Mucosa of descending colon (tissue), 3 donors: ENCODE measurements at places on chromosomes 5 and 9. TPM values are rescaled to one million over a fixed set of nuclear protein-coding genes. Genes with fewer than 3 reads are reported as not detected.

Gene GKAP1
- total RNA-seq = 3.9 TPM

Gene SHISAL2B
- not detected for total RNA-seq

Gene FAM163B
- 2.0 TPM for total RNA-seq

Gene LURAP1L
- 22.3 TPM for total RNA-seq

Gene ACTL7A
- not detected for total RNA-seq

Gene GRIN3A
- 0.98 TPM for total RNA-seq

Gene SNCAIP
- total RNA-seq = 2.7 TPM

Gene FAM219A
- 8.6 TPM for total RNA-seq

Gene OLFM1
- total RNA-seq = 13.9 TPM

Gene OSMR
- 3.3 TPM for total RNA-seq

Gene SLC23A1
- total RNA-seq = 9.0 TPM

Gene GFRA3
- 1.1 TPM for total RNA-seq

Gene SNCB
- total RNA-seq = 0.89 TPM

Gene EIF4E1B
- not detected for total RNA-seq

Gene PHF2
- 42.9 TPM for total RNA-seq

Gene ADAMTS13
- 3.6 TPM for total RNA-seq

Gene RASGRF2
- total RNA-seq = 2.9 TPM

Gene PRRX2
- total RNA-seq = 0.38 TPM

Gene PAEP
- total RNA-seq = not detected

Gene CD72
- total RNA-seq = 1.6 TPM

Gene TMEM215
- total RNA-seq = not detected

Gene IFNK
- total RNA-seq = not detected

Gene GPX8
- total RNA-seq = 9.5 TPM

Gene TTF1
- total RNA-seq = 9.1 TPM

Gene SLC1A3
- 10.2 TPM for total RNA-seq

Gene SOWAHA
- 44.5 TPM for total RNA-seq

Gene SURF4
- total RNA-seq = 117 TPM

Gene MORN5
- total RNA-seq = 1.6 TPM

Gene GADD45G
- total RNA-seq = 5.4 TPM

Gene EQTN
- 0.53 TPM for total RNA-seq

Gene SLC26A2
- total RNA-seq = 853 TPM

Gene ZBED3
- total RNA-seq = 9.0 TPM

Gene PCDHGB4
- 1.2 TPM for total RNA-seq

Gene C9orf50
- total RNA-seq = not detected

Gene PRLR
- 47.1 TPM for total RNA-seq

Gene GSN
- 937 TPM for total RNA-seq

Gene ADRB2
- total RNA-seq = 3.1 TPM

Gene EDIL3
- total RNA-seq = 29.7 TPM

Gene ERCC8
- total RNA-seq = 8.2 TPM

Gene IL12B
- not detected for total RNA-seq

Gene CDX1
- total RNA-seq = 306 TPM

Gene FGD3
- 3.3 TPM for total RNA-seq

Gene RHOBTB3
- total RNA-seq = 56.5 TPM

Gene SLC28A3
- total RNA-seq = 0.41 TPM

Gene TNFSF8
- 1.0 TPM for total RNA-seq

Gene SPINK7
- total RNA-seq = not detected

Gene FOXD4L6
- total RNA-seq = not detected

Gene RETREG1
- 102 TPM for total RNA-seq

Gene TMC1
- 0.17 TPM for total RNA-seq

Gene NIPAL4
- 0.70 TPM for total RNA-seq

Gene ITGA2
- total RNA-seq = 17.6 TPM

Gene SMIM33
- 5.2 TPM for total RNA-seq

Gene BHMT2
- 0.70 TPM for total RNA-seq

Gene FUBP3
- total RNA-seq = 36.5 TPM

Gene NAIP
- 18.9 TPM for total RNA-seq

Gene TOMM5
- total RNA-seq = 72.9 TPM

Gene PCDHA9
- total RNA-seq = 0.17 TPM

Gene RMRP
- total RNA-seq = 30,268 TPM
